ENCODE measurements at places on chromosomes 2 and 18.
A peak's percentile ranks its signal among the peaks of the same experiment; 100 is the strongest.

DNA sequence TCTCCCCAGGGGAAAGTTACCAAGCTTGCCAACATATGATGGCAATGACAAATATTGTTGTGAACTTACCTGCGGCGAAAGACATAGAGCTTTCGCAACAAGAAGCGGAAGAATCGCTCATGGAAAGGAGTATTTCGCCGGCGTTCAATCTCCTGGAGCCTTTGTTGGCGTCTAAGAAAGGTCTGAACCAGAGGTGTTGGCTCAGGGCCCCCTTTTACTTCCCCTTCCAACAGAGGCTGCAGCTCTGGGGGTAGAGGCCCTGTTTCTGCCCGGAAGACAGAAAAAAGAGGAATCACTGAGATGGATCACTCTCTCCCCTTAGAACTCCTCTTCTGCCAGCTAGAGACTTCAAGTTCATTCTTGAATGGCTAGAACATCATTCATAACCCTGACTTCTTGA lies 10.8 kb downstream of the GGCX start:
- no peak for DNase-seq

DNA sequence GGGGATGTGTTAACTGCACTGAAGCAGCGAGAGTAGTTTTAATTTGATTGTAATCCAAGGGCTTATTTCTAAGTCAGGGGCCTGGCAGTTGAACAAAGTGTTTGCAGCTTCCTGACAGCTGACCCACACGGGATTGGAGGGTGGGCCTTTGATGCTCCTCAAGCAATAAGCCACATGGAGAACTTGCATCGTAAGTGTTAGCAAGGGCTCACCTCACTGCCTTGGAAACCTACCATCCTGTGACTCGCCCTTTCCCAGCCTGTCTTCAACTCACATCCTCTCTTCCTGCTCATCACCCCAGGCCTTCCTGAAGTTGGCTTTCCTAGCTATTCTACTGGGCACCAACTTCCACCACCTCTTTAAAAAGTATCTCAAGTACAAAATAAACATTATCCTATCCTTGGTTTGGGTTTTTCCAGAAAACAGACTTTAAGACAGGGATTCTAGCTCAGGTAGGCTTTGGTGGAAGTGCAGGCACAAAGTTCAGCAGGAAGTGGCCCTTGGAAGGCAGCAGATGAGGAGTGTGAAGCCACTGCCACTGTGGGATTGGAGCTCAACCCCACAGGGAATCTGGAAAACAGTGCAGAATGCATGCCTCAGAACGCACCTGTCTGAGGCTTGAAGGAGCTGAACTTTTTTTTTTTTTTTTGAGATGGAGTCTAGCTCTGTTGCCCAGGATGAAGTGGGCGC lies 31.6 kb downstream of the B3GNT2 start:
- no peak for DNase-seq

DNA sequence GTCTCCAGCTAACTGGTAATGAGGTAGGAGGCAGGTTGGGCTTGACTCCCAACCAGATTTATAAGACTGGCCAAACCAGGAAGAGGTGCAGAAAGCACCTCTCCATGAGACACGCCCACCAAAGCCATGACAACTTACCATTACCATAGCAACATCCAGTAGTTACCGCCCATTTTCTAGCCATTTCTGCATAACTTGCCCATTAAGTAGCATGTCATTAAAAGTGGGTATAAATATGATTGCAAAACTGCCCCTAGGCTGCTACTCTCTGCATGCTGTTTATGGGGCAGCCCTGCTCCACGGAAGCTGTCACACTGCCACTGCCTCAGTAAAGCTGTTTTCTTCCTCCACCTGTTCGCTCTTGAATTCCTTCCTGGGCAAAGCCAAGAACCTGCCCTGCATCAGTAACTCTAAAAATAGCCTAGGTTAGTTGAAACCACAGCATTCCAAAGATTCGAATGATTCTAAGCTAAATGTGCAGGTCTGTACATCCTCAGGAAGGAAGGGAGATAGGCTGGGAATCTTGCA lies 131.9 kb downstream of the ATL2 start:
- no peak for DNase-seq

DNA sequence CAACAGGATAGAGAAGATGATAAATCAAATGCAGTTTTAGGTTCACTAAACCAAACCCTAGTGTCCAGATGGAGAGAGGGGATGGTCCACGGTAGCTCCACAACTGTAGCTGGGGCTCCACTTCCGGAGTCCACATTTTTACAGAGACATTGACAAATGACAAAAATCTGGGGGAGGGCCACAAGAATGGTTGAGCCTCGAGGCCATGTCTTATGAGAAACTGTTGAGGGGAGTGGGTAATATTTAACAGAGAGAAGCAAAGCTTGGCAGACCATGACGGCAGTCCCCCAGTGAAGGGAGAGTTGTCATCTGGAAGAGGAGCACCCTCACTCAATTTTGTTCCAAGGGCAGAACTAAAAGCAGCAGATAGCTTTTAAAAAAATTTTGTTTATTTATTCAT lies 17.6 kb upstream of the EPHA4 start:
- no peak for DNase-seq

DNA sequence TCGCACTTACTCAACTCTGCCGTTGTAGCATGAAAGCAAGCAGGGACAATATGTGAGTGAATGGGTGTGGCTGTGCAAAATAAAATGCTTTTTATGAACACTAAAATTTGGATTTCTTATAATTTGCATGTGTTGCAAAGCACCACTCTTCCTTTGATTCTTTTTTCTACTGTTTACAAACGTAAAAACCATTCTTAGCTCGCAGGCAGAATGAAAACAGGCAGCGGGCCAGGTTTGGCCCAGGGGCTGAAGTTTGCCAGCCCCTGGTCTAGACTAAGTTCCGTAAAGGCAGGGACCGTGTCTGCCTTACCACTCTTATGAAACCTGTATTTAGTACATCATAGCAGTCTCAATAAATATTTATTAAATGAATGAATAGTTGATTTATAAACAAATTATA lies 83.7 kb upstream of the SPATS2L start:
- no peak for DNase-seq

- DNase-seq: no peak
Measured at GRCh38 chr18:79738041-79738461, 58.4 kb downstream of the CTDP1 start.

GRCh38 chr2:147110317-147110716 lies 734.5 kb upstream of the ACVR2A start:
- no peak for DNase-seq

DNA sequence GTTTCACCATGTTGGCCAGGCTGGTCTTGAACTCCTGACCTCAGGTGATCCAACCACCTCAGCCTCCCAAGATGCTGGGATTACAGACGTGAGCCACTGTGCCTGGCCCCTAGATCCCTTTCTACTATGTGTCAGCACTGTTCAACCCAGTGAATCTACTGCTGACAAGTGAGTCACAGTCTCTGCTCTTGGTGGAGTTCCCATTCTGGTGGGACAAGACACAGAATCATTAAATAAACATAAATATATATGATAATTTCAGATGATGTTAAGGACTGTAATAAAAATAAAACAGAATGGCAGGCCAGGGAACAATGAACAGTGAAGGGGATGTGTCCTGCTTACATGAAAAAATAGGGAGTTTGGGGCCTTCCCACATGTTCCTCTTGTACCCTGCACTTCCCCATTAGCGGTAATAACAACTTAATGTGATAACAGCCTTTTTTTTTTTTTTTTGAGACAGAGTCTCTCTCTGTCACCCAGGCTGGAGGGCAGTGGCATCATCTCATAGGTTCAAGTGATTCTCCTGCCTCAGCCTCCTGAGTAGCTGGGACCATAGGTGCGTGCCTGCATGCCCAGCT lies 112.2 kb downstream of the CPO start:
- DNase-seq: no peak

GRCh38 chr2:227939271-227940027 lies 68.0 kb downstream of the DAW1 start:
- no peak for DNase-seq

GRCh38 chr2:235613649-235614048 lies 119.8 kb downstream of the AGAP1 start:
- no peak for DNase-seq

DNA sequence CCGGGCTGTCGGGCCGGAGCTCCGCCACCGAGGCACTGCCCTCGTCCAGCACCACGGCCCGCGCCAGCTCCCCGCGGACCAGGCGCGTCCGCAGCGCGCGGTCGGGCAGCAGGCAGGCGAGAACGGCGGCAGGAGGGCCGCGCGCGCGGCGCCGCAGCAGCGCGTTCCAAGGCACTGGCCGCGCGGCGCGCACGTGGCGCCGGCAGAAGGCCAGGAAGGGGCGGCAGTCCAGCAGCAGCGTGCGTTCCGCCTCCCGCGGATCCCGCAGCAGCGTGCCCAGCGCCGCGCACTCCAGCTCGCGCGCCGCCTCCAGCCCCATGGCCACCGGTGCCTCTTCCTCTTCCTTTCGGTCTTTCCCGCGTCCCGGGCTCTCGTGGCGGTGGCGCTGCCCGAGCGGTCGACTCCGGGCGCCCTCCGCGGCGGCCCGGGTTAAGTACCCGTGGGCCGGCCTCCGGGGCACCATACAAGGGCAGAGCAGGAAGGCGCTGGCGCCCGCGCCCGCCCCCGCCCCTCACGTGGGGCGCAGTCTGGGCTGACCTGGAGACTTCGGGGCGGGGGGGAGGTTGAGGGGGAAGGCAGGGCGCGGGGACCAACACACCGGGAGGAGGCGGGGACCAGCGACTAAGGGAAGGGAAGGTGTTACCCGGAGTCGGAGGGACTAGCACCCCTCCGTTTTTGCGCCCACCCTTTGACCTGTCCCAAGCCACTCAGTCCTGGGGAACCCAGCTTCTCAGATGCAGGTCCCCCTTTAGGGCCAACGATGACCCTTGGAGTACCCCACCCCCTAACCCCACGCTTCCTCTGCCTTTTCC lies at the start of gene DUSP2:
TSS of gene DUSP2 (minus strand) at position 405 of the 812 bp plus-strand sequence. CDS start at position 319, 86 bp downstream.
- peak; percentile 90 for DNase-seq

- no peak for DNase-seq
Measured at GRCh38 chr18:59912007-59912550, 12.3 kb downstream of the PMAIP1 start.

DNA sequence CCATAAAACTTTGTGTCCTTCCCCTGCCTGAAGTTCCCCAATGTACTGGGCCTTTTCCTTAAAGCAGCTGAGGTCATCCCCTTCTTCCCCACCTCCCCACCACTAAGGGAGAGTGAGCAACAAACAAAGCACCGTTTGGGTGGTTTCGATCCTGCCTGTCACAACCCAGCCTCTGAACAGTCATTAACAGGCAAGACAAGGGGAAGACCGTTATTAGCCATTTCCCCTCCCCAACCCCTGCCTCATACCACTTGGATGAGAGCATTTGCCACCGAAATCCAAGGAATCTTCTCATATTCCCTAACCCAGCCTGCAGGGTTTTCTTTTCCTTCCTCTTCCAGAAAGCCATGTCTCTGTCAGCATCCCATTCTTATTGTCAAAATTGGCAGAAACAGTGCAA lies 65.6 kb downstream of the STRADB start:
- DNase-seq: no peak

DNA sequence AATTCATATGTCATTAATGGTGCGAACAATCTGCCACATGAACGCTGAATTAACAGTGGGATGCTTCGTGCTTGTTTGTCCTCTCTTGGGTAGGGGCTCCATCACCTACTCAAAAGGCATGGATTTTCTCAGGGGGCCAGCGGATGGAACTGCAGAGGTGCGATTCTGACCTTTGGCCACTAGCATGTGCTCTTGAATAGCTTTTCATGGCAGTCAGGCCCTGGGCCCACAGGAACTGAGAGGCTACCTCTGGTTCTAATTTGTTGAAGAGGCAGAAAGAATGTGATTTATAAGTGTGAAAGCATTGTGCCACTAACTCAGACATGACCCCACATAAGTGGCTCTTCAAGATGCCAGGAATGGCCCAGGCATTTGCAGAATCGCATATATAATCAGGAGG lies 283.2 kb downstream of the INSIG2 start:
- DNase-seq: no peak

GRCh38 chr2:190380962-190381412 lies 27.2 kb upstream of the MFSD6 start:
- DNase-seq: no peak

DNA sequence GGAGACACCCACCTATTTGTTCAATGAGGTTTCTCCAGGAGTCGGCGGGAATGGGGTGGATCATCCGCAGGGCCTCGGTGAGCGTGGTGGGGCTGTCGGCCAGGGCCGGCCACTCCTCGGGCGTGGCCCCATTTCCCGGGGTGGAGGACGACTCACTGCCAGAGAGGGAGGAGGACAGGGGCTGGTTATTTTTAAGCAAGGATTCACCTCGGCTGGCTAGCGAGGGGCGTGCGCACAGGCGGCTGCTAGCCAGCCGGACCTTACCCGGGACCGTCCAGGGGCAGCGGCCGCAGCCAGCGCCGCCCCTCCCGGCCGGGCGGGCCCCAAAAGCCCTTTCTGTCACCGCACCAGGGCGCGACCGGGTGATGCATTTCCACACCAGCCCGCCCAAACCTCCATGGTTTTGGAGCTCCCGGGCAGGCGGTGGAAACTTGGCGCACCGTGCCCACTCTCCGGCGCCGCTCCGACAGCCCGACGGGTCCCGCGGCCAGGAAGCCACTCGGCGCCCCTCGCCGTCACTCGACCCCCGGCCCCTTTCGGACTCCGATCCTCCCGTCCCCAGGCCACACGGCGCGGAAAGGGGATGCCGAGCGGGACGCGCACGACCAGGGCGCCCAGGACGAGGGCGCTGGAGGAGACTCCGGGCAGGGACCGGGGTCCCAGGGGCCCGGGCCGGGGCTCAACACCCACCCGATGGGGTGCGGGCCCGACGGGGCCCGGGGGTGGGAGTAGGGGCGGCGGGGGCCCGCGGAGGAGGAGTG lies 57.1 kb downstream of the SNORC start:
- DNase-seq: no peak

GRCh38 chr2:174738841-174739240 lies 25.4 kb downstream of the CHRNA1 start:
- DNase-seq: no peak

DNA sequence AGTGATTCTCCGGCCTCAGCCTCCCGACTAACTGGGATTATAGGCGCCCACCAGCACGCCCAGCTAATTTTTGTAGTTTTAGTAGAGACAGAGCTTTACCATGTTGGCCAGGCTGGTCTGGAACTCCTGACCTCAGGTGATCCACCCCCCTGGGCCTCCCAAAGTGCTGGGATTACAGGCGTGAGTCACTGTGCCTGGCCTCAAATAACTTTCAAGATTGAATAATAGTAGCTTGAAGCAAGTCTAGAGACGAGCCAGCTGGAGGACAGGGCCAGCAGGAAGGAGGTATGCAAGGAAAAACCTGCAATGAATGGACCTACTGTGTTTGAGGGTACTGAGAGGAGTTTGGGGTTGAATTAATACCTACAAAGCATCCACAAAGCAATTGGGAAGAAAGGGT lies 87.5 kb downstream of the MSH2 start:
- DNase-seq: no peak

- DNase-seq: no peak
Measured at GRCh38 chr2:68762665-68763064, 28.1 kb downstream of the ARHGAP25 start.

GRCh38 chr2:43010438-43011157 lies 215.8 kb downstream of the ZFP36L2 start:
- no peak for DNase-seq

DNA sequence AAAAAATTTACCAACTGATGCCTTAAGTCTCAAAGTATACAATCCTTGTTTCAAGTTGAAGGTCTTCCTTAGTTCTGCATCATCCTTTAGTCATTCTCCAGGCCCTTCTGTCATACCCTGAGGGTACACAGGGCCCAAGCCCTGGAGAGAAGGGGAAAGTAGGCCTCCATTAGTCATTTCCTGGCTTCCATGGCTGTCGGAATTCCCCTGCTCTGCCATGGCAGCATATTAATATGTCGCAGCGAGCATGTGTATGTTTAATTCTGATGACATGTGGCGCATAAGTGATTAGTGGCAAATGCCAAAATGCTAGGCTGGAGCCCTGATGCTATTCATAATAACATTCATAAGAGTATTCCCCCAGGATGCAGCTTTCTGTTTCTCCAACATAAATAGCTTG lies 22.1 kb downstream of the GPR39 start:
- DNase-seq: no peak
